Lower lobe of right lung (tissue), 2 donors: ENCODE measurements at places on chromosomes 2 and 18. TPM values are rescaled to one million over a fixed set of nuclear protein-coding genes. Genes with fewer than 3 reads are reported as not detected.

GRCh38 chr2:197804758-197805714, 643 bp downstream of the PLCL1 start:
- H3K4me1 ChIP-seq = peaks cover 26% of the 10 kb centered on the region
- peak overlapping the region; percentile 80 for H3K4me3 ChIP-seq
- peak overlapping the region; percentile 69 for H3K27ac ChIP-seq
- no peaks in the 10 kb centered on the region for H3K36me3 ChIP-seq

DNA sequence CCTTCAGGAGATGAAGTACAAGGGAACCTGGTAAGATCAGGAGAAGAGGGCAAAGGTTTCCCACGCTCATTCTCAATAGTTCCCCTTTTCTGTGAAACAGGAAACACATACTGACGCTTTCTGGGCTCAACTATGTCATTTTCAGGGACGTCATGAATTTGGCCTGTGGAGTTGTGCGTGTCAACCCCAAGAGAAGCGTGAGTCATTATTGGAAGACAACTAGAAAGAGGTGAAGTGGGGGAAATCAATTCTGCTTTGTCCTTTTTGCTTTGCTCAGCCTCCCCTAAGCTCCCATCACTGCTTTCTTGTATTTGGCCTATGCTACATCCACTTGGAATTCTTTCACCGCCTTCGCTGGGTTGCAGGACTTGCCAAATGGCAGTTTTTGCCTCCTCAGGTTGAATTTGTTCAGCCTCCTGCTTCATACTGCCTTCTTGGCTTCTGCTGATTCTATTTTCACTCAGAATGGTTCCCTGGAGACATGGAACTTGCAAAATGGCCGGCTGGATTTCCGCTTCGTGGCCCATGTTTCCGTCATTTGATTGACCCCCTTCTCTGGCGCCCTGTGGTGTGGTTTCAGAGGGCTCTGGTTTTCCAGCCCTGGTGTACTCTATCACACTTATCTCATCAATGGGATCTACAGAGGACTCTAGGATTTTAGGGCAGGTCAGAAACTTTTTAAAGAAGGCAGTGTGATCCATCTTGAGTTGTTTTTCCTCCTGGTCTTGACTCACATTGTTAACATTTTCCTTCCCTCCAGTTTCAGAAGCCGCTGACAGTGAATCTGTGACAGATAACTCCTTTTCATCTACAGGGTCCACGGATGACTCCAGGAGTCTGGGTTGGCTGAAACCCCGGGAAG, 93.3 kb downstream of the ALPK2 start:
- DNase-seq = no peak
- H3K36me3 ChIP-seq = no peaks in the 10 kb centered on the region
- no peaks in the 10 kb centered on the region for H3K27me3 ChIP-seq
- no peak overlapping the region for H3K27ac ChIP-seq
- no peaks in the 10 kb centered on the region for H3K4me1 ChIP-seq
- no peak overlapping the region for H3K4me3 ChIP-seq

GRCh38 chr18:63878343-63878742, 9.2 kb upstream of the SERPINB2 start:
- no peaks in the 10 kb centered on the region for H3K36me3 ChIP-seq
- H3K27ac ChIP-seq = no peak overlapping the region
- H3K4me1 ChIP-seq = no peaks in the 10 kb centered on the region
- no peak overlapping the region for H3K4me3 ChIP-seq

GRCh38 chr2:218645126-218645525, 14.3 kb downstream of the ZNF142 start:
- peaks cover 96% of the 10 kb centered on the region for H3K36me3 ChIP-seq
- no peak for DNase-seq
- no peak overlapping the region for H3K27ac ChIP-seq
- H3K4me1 ChIP-seq = no peaks in the 10 kb centered on the region

DNA sequence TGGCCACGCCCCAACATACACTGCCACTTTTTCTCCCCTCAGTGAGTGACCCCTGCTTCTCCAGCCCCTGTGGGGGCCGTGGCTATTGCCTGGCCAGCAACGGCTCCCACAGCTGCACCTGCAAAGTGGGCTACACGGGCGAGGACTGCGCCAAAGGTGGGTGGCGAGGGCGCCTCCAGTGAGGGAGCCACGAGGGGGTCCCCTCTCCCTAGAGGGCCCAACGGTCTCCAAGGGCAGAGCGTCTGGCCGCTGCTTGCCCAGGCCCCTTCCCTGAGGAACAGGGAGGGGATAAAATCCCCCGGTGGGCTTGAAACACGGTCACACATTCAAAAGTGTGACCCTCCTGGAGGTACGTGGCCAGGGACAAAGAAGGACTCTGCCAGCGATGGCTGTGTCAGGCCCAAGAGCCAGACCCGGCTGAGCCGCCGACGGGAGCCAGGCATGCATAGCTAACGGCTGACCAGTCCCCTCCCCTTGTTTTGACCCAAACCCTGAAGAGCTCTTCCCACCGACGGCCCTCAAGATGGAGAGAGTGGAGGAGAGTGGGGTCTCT, 37.2 kb downstream of the MTERF4 start:
- peaks cover 50% of the 10 kb centered on the region for H3K36me3 ChIP-seq
- no peak for DNase-seq
- H3K4me3 ChIP-seq = no peak overlapping the region
- H3K27ac ChIP-seq = no peak overlapping the region
- H3K4me1 ChIP-seq = peaks cover 7% of the 10 kb centered on the region

Gene GEN1
- total RNA-seq = 9.0 TPM
